ENCODE measurements at places on chromosomes 7 and 10.

DNA sequence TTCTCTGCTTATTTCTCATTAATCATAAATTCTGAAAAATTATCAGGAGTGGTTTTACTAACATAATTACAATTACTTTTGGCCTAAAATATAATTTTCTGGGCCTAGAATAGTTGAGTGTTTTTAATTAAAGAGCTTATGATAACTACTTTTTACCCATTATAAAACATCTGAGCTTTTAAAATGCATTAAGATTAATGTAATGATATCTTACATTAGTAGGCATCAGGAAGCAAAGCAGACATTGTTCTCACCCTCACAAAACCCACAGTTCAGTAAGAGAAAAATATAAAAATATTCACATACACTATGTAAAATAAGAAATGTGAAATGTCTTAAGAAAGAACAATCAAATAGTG lies 443.7 kb upstream of the SEMA3A start:
- no peak for DNase-seq

DNA sequence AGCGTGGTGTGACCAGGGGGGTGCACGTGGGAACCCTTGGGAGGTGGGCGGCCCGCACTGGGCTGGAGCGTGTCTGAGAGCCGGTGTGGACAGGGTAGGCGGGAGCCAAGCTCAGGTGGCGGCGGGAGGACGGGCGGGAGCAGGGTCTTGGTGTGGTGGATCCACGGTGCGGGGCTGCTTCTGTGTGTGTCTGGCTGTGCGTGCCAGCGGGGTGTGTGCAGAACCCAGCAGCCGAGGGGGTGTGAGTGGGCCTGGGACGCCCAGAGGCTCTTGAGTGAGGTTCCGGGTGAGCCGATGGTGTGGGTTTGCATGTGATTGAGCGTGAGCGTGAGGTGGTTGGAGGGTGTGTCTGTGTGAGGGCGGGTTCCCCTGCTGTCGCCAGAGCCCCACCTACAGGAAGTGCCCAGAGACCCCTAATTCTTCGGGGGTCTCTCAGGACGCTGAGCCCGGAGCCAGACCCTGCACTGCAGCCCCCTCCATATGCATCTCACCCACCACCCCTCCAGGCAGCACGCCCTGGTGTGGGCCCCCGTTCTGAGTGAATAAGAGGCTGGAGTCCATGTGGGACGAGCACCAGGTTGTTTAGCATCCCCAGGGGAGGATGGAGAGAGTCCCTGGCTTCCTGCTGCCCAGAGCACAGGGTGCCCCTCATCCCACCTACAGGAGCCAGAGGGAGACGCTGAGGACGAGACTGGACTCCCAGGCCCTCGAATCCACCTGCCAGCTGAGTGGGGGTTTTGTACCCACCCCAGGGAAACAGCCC lies 78.2 kb downstream of the ELFN1 start:
- no peak for DNase-seq

DNA sequence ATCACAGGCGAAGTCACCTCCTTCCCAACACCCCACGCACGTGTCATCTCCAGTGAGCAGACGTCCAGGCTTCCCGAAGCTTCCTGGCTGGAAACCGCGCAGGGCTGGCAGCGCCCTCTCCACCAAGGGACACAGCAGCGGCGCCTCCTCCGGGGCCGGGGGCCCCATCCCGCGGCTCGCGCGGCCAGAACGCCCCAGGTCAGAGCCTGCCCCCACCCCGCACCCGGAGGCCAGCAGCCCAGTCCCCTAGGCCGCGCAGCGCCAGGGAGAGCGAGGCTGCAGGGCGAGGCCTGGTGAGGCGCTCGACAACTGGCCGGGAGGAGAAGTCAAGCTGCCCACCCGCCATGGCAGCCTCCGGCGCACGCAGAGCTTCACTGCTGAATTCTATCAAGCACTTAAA lies 247.0 kb downstream of the SEMA3D start:
- DNase-seq = no peak

DNA sequence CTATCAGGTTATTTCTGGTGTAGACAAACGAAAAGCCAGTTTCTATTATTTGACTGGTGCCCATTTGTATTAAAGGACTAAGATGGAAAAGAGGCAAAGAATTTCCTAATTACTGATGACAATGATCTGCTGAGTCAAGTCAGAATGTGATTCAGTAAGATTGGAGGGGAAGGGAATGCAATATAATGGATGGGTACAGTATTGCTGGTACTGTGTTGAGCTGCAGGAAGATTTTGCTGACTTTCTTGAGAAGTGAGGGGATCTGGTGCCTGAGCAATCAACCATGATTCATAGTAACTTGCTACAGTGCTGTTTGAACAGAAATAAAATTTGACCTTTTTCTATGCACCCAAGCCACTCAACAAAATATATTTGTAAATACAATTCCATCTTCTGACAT lies 139.1 kb upstream of the RHEB start:
- no peak for DNase-seq

- no peak for DNase-seq
Measured at GRCh38 chr7:55099066-55099820, 80.4 kb downstream of the EGFR start.

DNA sequence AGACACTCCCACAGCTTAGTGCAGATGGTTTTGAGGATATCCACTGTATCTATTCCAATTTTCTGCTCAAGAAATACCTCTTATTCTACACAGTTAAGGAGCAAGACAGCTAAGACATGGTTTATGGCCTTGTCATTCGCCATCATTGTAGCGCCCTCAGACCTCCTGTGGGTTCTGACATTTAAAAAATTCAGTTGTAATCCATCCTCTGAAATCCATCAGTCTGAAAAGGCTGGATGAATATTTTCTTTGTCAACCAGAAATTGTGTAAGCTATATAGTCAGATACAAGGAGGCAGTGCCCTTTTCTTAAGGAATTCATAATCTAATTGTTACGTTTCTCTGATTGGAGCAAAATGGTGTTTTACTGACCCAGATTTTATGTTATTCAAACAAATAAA lies 353.6 kb downstream of the GALNT17 start:
- DNase-seq = no peak

GRCh38 chr7:29894256-29894655 lies 87.9 kb downstream of the WIPF3 start:
- no peak for DNase-seq
